ENCODE measurements at places on chromosomes 12 and 14.

DNA sequence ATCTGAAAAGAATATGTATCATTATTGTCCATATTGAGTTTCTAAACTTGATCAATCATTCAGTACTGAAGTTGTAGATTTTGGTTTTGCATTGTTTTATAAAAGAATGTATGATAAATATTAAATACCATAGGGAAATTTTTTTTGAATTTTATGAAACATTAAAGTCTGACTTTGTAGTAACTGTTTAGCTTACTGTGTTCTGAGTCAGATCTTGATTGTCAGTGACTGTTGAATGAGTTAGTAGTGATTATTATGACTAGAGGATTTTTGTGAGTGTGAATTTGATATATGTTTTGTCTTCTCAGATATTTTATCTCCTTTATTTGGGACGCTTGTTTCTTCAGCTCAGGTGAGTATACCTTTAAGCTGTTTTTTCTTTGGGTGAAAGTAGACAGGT, 10.1 kb downstream of the TDP1 start:
- no peak for DNase-seq

DNA sequence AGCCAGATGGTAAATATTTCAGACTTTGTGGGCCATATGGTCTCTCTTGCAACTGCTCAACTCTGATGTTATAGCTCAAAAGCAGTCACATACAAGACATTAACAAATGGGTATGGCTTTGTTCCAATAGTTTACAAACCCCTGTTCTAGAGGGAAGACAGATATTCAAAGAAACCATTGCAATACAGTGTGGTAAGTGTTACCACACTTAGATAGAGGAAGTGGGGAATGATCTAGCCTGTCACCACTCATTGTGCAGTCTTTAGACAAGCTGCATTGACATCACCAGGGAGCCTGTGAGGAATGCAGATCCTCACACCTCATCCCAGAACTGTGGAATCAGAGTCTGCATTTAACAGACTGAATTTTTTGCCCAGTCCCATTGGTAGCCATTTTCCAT, 80.0 kb upstream of the RGS6 start:
- DNase-seq, result no peak

- no peak for DNase-seq
Measured at GRCh38 chr14:95523815-95524448, 7.5 kb upstream of the SYNE3 start.

DNA sequence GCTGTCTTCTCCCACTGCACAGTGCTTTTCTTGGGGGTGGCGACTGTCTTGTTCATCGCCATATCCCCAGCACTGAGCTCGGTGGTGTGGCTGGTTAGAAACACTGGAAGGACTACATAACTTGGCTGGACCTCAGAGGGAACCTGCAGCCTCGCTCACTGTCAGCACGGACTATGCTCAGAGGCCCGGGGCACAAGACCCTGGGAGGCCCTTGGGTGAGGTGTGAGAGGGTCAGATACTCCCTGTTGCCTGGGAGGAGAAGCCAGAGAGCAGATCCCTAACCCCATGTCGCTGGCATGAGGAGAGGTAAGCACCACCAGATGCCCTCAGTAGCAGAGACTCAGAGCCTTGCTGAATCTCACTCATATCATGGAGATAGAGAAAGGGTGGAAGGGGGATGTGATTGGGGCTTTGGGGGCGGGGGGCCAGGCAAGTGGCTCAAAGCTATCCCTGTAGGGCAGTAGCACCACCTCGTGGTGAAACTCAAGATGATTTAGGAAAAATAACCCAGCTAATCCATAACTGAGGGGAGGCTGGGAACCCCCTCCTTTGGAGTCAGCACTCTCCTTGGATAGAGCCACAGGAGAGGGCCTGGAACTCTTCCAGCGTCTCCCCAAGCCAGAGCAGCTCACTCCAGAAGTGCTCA, 18.7 kb upstream of the HDAC7 start:
- DNase-seq, result no peak

DNA sequence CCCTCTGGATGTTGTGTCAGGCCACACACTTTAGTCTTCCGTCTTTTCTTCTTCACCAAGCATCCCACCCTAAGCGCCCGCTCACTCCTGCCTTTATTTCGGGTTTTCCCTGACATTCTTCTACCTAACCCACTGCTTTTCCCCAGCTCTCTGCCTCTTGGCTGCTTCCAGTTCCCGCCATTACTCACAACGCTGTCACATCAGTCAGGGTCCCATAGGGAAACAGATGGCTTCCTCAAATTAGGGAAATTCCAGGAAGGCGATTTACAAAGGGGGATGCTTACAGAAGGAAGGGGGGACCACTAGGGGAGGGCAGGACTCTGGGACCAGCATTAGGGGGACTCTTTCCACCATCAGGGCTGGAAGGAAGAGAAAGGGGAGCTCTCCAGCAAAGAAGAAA, 9.2 kb upstream of the PPP1R13B start:
- no peak for DNase-seq

DNA sequence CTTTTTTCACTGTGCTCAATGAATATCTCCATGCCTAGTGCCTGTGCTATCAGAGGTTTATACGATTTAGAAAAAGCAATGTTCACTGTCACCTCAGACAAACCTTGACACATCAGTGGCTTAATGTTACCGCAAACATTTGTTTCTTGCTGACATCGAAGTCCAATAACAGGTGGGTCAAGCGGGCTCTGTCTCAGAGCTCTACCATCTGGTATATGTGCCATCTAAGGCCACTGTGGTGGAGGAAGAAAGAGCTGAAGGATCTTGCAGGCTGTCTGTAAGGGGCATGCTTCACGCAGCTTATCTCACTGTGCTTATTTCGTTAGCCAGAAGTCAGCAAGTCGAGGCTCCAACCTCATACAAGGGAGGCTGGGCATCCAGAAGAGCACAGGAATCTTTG, 189.5 kb upstream of the NTF3 start:
- no peak for DNase-seq

GRCh38 chr12:1377117-1377516, 217.3 kb downstream of the FBXL14 start:
- no peak for DNase-seq

- no peak for DNase-seq
Measured at GRCh38 chr14:73225496-73225895, 11.8 kb upstream of the PAPLN start.

DNA sequence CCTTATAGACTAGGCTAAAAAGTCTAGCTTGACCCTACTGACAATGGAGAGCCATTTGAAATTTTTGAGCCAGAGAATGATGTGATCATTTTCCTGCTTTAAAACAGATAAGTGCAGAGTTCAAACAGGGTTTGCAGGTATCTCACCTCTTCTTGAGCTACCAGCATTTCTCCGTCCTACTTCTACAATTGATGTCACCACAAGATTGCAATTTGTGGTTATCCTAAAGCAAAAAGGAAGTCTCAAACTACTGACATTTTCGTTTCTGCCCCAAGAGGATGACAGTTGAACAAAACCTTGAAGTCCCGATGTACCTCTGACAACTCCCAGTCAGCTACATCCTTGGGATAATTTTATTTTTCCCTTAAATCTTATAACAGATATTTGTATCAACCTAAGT, 86.7 kb downstream of the PTGER2 start:
- no peak for DNase-seq

- no peak for DNase-seq
Measured at GRCh38 chr14:22047115-22047514, 373.5 kb upstream of the OR4E1 start.

DNA sequence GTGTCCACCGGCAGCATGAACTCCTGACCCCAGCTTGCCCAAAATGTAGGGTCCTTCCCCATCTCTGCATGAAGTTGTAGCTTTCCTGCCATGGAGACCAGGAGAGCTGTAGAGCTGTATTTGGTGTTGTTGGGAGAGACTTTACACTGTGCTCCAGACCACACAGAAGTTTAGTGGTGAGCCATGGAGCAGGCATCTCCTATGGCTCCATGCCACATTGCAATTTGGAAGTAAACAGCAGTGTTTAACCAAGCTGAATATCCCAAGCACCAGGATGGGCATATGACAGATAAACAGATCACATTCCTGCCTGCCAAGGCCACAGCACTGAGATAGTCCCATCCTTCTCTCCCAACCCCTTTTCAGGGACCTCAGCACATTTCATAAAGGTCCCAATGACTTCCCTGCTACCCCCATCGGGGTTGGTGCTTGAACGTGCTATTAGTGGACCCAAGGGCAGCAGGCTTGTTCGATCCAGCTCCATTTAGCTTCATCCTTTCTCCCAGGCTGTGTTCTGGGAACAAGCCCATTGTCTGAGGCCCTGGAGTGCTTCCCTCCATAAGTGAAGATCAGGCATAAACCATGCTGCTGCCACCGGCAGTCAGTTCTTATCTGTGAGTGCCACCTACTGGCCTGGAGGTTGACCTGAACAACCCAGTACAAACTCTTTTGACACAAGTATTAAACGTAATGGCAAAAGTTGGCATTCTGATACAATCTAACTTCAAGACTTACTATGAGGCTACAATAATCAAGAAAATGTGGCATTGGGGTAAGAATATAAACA, 172.3 kb upstream of the ATXN7L3B start:
- peak; percentile 20 for DNase-seq

DNA sequence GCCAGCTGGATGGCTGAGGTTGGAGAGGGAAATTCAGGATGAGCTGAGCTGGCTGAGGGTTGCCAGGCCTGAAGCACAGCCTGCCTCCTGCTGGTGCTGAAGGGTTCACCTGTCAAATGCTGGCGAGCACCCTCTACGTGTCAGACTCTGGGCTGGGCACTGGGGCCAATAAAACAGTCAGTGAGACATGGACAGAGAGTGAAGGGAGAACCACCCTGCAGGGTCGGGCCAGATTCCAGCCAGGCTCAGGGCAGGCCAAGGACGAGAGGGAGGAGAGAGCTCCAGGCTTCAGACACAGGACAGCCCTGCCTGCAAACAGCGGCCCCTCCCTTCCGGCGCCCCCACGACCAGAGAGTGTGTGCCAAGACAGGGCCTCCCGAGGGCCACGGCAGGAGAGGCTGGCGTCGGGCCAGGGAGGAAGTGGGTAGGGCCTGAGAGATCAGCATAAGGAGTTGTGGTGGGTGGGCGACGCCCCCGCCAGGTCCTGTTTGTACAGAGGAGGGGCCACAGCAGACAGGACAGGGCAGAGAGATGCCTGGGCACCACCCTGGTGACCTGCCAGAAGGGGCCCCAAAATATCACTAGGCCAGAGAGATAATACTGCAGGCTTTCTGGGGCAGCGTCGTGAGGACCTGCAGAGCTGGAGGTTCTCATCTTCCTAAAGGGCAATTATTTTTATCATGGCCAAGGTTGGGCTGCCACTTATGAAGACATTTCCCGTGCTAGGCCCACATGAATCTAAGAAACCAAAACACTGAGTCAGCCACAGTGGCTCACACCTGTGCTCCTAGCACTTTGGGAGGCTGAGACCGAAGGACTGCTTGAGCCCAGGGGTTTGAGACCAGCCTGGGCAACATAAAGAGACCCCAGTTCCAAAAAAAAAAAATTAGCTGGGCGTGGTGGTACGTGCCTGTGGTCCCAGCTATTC, 73.1 kb upstream of the GPR68 start:
- no peak for DNase-seq

DNA sequence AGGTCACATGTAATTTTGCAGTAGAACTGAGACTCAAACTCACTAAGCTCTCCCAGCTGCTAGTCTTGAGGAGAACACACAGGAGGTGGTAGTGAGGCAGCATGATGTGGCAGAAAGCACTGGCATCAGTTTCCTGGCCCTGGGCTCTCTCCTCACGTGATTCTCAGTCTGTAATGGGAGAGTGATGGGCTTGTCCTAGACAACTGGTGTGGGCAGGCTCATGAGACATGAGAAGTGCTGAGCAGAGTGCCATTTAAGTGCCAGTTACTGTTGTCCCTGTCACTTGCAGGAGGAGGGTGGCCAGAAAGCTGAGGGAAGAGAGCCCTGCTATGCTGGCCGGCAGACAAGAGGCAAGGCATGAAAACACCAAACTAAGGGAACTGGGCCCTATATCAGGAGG, 48.5 kb upstream of the OVCH1 start:
- DNase-seq, result no peak

GRCh38 chr14:44403193-44403592, 103.9 kb downstream of the FSCB start:
- DNase-seq, result no peak

DNA sequence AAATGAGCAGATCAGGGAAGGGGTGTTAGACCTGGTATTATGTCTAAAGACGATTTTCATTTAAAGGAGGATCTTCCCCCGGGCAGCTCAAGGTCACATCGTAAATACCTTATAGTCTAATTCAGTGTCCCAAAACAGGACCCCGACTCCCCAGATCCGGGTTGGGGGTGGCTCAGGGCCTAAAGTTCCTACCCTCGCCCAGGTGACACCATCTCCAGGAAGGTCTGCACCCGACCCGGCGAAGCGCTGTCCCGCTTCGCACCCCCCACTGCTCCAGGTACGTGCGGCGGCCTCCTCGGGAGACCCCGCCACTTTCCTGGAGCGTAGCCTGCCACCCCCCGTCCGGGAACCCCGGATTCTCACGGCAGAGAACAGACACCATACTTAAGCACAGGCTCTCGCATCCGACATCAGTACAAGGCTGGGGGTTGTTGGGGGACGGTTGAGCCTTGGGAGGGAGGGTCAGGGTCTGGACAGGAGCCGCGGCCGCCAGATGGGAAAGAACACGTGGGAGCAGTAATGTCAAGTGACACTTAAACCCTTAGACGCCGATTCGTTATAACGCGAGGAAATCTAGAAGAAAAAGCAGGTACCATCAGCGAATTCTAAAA, 556 bp downstream of the TIMM9 start:
- DNase-seq, result no peak

DNA sequence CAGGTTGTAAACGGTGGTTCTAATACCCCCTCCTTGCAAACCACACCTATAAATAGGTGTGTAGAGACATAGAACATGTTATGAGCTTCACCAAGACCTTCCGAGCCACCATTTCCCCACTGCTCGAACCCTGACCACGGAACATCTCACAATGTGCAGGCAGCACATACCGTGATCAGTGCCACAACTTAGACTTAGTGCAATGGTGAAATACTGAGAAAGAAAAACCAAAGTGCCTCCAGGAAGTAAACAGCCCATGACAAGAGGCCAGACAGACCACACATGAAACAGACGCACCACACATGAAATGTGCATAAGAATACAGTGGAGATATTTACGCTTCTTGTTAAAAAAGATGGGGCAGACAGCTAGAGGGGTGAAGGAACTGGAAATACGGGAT, 166.9 kb upstream of the CCND2 start:
- DNase-seq, result no peak

- DNase-seq, result no peak
Measured at GRCh38 chr14:54617467-54617866, 50.5 kb downstream of the SAMD4A start.

DNA sequence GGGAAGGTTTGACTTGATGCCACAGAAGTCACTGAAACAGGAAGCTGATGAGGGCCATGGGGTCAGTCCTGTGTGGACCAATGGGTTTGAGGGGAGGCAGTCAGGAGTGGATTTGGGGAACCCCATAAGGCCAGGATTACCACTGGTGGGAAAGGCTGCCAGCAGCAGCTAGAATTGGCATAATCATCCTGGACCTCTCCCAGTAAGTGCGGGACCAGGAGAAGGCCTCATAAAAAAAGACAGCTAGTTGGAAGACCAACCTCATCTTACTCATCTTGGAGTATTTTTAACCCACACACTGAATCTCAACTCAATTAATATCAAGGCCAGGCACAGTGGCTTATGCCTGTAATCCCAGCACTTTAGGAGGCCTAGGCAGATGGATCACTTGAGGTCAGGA, 22.7 kb downstream of the TBX3 start:
- DNase-seq, result no peak

- DNase-seq, result peak; percentile 98
Measured at GRCh38 chr12:75977952-75978671, 53.5 kb downstream of the PHLDA1 start.

- DNase-seq, result no peak
Measured at GRCh38 chr12:81800298-81801148, 41.4 kb upstream of the PPFIA2 start.
